CD4-positive, alpha-beta T cell treated with Interleukin-6 for 4 hours (primary cell): ENCODE measurements at places on chromosomes 2 and 18.

- no peak for DNase-seq
Observed at GRCh38 chr2:111671426-111672150, 212.4 kb downstream of the ANAPC1 start.

DNA sequence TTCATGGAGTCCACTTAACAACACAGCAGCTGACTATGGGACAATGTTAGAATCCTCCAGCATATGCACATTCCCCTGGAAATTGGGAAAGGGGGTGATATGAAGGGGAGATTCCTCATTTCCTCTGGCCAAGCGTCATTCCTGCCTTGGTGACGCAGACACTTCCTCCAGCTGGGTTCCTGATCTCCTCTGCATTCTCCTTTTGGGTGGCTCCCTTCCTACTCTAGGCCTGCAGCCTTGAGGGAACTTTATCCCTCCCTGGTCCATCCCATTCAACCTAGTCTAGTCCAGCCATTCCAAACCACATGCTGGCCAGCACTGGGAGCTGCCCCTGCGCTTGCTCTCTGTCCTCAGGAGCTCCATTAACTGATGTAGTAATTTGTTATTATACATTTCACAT is 216.8 kb downstream of the VAPA start:
- no peak for DNase-seq

- no peak for DNase-seq
Observed at GRCh38 chr18:30763902-30764350, 278.6 kb downstream of the DSC3 start.

DNA sequence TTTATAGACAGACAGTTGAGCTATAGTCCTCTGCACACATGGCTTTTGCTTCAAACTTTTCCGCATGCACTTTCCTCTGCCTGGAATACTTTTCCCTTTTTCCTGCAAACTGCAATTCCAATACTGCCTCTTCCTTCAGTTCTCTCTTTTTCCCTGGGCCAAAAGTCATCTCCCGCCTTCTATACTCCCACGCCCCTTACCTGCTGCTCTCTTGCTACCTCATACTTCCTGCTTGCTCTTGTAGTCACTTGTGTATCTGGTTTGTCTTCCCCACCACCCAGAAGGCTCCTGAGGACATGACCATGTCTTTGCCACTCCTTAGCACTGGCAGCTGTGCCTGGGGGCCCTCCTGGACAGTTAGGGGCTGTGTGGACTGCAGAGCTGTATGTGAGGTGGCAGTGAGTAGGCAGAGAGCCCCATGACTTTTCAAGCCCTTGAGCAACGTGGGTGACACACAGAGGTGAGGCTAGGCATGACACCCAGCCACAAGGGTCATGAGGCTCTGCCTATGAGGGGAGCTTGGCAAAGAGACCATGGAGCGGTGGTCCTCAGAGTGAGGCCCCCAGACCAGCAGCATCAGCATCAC is 23.2 kb downstream of the SPEG start:
- DNase-seq = no peak

- no peak for DNase-seq
Observed at GRCh38 chr2:212970132-212970531, 181.3 kb downstream of the IKZF2 start.

GRCh38 chr2:64622443-64623241 is 31.1 kb downstream of the SERTAD2 start:
- DNase-seq = no peak

DNA sequence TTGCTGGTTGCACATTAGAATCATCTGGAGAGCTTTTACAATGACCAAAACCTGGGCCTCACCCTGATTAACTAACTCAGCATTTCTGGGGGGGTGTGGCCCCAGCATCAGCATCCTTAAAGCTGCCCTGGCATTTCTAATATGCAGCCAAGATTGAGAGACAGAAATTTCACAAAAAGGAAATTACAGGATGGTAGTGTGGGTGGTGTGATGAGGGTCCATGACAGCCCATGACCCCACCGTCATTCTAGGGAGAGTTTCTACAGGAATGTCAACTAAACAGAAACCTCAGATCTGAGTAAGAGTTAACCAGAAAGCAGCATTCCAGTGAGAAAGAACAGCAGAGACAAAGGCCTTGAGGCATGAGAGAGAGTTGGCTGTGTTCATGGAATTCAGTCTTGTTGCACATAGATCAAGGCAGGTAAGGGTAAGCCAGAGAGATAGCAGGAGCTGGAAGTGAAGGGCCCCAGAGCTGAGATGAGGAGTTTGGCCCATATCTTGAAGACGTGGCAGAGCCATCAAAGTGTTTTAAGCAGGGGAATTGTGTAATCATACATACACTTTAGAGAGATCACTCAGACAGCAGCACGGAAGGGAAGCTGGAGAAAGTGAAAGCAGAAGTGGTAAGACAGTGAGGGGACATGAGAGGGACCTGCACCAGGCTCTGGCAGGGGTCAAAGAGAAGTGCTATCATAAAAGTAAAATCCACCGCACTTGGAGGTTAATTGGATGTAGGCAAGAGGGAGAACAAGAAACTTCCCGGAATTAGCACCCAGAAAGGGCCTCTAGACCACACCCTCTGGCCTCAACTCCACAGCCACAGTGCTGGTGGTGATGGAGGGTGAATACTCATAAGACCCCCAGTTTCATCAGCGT is 7.8 kb upstream of the TRABD2A start:
- peak; percentile 64 for DNase-seq

DNA sequence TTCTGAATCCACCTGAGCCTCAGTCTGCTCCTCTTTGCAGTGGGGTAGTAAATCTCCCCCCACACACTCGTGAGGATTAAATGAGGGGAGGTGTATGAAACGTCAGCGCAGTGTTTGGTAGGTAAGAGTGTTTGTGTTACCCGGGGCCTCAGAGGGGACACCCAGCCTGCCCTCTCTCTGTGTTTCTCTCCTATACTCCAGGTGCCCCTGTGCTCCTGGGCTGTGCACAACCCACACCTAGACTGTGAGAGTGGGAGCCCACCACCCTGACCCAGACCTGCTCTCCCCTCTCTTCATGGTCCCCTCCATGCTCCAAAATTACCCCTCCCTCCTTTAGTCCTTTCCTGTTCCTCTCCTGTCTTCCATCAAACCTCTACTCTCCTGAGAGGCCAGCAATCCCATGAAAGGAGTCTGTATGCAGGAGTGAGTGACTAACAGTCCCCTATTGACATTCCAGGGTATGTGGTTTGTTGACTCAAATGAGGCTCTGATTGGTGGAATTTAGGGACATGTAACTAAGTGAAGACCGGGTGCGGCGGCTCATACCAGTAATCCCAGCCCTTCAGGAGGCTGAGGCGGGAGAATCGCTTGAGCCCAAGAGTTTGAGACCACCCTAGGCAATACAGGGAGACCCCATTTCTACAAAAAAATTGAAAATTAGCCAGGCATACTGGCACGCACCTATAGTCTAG is 10.4 kb downstream of the CIB4 start:
- no peak for DNase-seq

- DNase-seq = no peak
Observed at GRCh38 chr2:223820549-223820948, 16.8 kb downstream of the AP1S3 start.

DNA sequence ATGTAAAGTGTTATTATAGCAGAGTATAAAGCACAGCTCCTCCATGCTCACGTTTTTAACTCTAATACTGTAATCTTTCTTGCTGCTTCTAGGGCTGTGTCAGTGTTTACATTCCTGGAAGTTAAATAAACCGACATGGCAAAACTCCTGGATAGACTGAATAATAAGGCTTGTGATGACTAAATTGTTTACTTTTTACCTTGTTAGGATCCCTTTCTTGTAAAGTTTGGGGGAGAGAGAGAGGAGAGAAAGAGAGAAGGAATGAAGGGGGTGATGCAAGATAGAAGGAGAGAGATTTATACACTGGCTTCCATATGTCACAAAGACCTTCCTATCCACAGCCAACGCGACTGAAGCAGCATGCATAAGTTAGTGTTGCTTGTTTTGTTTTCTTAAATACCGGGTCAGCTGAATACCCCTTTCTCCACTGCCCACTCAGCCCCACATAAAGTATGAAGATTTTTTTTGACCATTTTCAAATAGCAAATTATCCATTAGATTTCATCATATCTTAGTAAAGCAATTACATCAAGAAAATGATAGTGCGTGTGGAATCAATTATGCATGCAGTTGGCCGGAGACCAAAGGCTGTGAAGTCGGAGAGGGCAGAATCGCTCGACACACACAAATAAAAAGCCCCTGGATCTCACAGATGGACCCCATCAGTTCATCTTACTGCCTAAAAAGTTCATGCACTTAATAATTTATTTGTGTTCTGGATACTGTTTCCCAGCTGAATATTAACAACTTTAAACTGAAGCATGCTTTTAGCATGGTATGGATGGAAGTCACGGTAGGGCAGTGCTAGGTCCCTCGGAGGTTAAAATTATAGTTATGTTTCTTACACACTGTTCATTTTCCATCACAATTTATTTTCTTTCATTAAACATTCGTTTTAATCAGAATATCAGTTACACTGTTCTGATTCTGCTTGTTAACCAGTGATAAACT is 20.1 kb downstream of the BCL11A start:
- no peak for DNase-seq

GRCh38 chr2:190210471-190210870 is 109.2 kb downstream of the HIBCH start:
- DNase-seq = no peak

DNA sequence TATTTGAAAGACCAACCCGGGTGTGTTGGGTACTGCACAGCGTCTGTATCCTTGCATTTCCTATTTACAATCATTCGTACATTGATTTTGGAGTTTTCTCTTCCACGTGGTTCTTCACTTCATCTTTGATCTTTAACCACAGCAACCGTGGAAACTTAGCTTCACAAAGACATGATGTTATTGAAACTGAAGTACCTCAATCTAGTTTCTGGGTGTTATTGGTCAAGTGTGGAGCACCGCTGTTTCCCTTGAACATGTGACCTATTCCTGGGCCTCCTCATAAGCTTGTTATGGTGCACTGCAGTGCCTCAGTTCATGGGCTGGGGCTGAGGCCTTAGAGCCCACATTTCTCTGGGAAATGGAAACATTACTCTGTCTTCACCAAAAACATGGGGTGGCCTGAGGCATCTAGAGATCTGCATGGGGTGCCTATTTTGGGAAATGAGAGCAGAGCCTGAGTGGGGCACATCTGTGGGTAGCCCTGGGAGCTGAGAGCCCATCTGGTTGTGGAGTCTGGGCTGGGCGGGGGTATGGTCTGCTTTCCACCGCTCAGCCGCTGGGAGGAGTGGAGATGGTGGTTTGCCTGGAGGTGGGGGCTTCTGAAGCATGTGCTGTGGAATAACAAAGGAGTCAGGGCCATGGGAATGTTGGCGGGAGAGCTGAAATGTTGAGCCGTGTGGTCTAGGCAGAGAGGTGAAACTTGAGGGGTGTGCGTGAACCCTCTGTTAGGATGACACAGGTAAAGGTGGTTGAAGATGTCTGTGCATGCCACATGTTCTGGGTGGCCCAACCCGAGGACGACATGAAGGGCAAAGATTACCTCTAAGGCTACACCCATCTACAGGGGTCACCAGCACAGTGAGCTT is 37.4 kb downstream of the ZNF236 start:
- DNase-seq = no peak

DNA sequence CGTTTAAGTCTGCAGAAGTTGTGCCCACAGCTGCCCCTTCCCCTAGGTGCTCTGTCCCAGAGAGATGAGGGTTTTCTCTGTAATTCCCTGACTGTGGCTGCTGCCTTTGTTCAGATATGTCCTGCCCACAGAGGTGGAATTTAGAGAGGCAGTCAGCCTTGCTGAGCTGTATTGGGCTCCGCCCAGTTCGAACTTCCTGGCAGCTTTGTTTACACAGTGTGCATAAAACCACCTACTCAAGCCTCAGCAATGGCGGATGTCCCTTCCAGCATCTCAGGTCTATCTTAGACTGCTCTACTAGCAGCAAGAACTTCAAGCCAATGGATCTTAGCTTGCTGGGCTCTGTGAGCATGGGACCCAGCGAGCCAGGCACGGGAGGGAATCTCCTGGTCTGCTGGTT is 48.1 kb downstream of the LHCGR start:
- peak; percentile 34 for DNase-seq

- DNase-seq = no peak
Observed at GRCh38 chr18:55302167-55302833, 285.7 kb downstream of the TCF4 start.

GRCh38 chr18:27848336-27848735 is 328.6 kb downstream of the CDH2 start:
- no peak for DNase-seq

DNA sequence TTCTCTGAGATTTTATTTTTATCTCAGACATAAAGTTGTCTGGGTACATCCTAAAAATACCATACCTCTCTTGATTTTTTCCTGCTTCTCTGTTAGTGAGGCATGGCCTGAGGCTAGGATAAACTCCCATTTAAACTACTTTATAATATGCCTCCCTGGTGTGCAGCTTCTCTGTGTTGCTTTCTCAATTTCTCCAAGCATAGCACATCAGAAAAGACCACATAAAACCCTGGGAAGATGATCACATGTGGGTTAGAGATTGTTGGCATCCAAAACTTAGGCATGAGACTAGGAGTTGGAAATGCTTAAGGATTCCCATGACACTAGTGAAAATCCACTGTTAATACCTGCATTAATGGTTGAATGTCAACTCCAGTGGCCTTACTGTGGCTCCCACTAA is 254.6 kb downstream of the RND3 start:
- no peak for DNase-seq

DNA sequence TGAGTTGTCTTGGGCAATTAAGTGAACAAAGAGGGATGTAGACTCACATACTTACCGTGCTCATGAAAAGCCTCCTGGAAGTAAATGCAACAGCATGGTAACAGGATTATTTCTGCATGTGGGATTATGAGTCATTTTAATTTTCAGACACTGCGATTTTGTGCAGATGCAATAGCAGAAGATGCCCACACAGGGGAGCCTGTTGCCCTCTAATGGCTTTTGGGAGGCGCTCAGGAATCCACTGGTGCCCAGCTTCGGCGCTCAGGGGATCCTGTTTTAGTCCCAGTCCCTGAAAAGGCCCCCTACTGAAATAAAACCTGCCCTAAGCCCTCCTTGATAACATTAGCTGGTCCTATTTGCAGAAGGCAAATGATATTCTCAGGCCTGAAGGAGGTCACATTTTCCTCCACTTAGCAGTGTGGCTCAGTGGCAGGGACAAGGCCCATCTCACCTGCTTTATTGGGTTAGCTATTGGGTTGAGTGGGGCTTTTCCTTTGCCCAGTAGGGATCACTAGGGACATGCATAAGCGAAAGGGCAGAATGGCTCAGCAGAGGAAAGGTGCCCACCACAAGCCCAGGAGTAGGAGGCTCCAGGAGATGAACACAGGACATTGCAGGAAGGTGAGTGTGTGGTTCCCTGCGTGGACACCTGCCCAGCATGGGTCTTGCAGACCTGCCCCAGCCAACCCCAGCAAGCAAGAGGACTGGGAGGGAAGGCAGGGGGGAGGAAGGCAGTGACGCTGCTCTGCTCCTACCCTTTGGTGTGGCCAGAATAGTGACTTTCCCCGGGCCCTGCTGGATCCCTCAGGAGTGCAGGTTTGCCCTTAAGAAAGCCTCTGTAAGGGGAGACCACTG is 26.5 kb upstream of the KCNS3 start:
- no peak for DNase-seq

GRCh38 chr18:49630246-49630699 is 68.4 kb downstream of the LIPG start:
- no peak for DNase-seq

GRCh38 chr2:174613531-174613930 is 15.9 kb upstream of the WIPF1 start:
- no peak for DNase-seq

GRCh38 chr2:195505701-195506100 is 151.3 kb upstream of the SLC39A10 start:
- DNase-seq = no peak
